ENCODE measurements at places on chromosomes 2 and 18.
A peak's percentile ranks its signal among the peaks of the same experiment; 100 is the strongest.

GRCh38 chr2:161400076-161400475, 16.0 kb upstream of the TBR1 start:
- DNase-seq = no peak

DNA sequence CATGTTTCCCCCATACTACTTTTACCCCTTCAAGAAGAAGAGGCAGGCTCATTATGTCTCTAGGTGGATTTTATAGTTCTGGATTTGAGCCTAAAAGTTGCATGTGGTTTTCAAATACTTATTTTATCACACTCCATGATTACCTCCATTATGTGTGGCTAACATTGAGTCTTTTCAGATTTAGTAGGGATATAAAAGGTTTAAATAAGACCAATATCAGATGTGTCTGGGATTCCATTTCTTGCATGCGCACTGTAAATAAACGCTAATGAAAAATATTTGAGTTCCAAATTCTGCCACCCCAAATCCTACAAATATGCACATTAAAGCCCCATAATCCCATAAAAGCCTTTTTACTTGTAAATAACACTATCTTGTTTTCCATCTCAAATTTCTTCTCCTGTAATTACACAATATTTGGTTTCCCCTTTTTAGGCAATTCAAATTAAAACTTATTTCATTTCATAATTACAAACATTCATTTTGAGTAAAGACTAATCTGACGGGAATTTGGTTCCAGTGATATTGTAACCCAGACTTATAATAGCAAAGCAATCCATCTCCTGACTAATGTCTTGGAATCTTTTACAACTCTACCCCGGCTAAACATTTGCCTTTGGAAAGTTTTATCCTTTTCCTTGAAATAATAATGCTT, 600.0 kb downstream of the SLC4A3 start:
- DNase-seq = no peak

DNA sequence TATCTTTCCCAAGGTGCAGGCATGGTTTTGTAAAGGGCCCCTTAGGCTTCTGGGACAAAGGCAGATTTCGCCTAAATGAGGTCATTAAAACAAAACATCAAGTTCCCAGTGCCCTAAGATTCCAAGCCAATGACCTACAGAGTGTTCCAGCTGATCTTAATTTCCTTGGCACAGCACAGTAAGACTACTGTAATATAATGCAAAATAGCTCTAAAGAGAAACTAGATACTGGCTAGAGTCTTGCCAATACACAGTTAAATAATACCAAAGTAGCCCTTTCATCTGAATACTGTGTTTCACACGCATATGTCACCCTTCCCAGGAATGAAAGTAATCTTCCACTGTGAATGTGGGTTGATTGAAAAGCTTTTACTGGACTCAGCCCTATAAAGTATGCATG, 14.7 kb downstream of the GRB14 start:
- DNase-seq = no peak

GRCh38 chr18:23585897-23586248, 433 bp downstream of the NPC1 start:
- DNase-seq = no peak

GRCh38 chr2:193837111-193837738, 1642.5 kb upstream of the TMEFF2 start:
- DNase-seq = peak; percentile 84

DNA sequence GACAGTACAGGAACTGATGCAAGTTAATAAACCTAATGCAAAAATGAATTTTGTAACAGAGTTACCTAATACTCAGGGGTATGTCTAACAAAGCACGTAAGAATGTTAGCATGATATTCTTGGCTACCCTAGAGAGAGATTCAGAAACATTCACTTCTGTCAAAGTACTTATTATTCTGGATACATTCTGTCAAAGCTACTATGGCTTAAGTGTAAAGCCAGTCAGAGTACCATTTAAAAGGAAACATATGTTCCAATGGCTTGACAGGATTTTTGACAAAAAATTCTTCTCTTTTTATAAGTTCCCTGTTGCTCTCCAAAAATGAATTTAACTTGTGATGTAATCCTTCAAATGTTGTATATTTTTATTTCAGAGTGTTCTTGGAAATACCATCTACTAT, 85.5 kb downstream of the PIGN start:
- no peak for DNase-seq

DNA sequence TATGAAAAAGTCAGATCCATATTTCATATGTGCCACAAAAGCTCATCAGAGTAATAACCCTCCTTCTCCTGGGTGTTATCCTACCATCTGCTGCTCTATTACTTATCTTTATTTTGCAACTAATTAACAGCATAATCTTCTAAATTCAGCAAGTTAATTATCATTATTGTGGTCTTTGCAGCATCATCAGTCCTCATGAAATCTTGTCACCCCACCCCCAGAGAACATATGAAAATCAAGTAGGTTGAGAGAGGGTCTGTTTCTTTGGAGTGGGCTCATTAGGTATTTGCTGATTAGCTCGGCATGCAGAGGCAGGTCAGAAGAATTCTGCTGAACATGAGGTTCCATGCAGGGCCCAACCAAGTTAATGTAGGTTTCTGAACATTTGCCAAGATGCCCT, 64.8 kb downstream of the ATF2 start:
- no peak for DNase-seq

GRCh38 chr2:201572846-201573508, 70.3 kb downstream of the TMEM237 start:
- no peak for DNase-seq

- no peak for DNase-seq
Measured at GRCh38 chr2:134080386-134081089, 173.3 kb upstream of the MGAT5 start.

DNA sequence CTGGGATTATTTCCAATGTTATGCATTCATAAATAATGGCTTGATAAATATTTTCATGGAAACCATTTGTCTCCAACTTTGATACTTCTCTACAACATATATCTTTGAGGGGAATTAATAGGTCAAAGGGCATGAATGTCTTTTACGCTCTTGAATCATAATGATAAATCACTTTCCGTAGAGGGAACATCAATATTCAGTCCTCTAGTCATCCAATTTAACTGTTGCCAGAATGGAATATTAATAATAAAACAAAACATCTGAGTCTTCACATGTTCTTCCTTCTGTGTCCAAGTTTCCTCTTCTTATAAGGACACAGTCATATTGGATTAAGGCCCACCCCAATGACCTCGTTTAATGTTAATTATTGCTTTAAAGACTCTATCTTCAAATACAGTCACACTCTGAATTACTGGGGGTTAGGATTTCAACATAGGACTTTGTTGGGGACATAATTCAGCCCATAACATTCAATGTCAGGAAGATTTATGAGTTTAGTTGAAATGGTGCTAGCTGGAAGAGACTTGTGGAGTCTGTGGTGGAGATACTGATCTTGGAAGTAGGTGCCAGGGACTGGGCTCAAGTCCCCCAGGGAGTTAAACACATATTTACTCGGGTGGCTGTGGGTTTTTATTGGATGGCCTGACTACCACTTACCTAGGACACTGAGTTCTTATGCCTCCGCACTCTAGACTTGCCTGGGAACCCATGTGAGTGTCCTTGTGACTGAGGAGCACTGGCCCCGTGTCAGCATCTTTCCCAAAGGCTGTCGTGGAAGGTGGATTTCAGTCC, 85.0 kb upstream of the SEC11C start:
- no peak for DNase-seq

DNA sequence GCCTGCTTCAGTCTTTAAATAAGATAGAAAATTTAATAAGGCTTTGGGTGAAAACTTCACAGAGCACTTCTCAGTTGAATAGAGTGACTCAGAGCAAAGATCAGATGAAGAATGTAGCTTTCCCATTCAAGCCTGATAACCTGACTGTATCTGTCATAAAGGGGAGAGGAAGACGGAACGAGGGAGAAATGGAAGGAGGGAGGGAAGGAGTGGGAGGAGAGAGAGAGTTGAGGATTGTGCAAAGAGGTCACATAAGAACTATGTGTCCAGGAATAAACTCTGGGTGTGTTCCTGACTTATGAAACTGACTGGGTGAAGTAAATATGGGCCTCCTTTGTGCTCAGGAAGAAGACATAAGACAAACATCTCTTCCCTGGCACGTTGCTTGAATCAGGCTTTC, 385.5 kb downstream of the LPIN1 start:
- DNase-seq = no peak

GRCh38 chr2:73697606-73698005, 39.5 kb downstream of the TPRKB start:
- no peak for DNase-seq

DNA sequence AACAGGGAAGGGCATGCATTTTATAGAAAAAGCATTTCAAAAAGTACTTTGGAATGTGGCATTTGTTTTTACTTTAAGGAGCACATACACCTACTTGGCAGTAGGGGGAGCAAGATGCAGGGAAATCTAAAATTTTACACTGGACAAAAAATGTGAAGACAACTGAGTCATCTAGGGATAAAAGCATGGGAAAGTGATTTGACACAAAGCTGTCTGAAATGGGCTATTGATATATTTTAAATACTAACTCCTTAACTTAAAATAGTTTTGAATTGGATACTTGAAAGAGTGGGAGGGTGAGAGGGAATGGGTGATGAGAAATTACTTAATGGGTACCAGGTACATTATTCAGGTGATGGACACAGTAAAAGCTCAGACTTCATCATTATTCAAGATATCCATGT, 15.8 kb downstream of the TMEM200C start:
- DNase-seq = peak; percentile 32

- no peak for DNase-seq
Measured at GRCh38 chr2:3785220-3785889, 82.0 kb downstream of the DCDC2C start.

- peak; percentile 74 for DNase-seq
Measured at GRCh38 chr2:28393114-28393836, 617 bp downstream of the FOSL2 start.

DNA sequence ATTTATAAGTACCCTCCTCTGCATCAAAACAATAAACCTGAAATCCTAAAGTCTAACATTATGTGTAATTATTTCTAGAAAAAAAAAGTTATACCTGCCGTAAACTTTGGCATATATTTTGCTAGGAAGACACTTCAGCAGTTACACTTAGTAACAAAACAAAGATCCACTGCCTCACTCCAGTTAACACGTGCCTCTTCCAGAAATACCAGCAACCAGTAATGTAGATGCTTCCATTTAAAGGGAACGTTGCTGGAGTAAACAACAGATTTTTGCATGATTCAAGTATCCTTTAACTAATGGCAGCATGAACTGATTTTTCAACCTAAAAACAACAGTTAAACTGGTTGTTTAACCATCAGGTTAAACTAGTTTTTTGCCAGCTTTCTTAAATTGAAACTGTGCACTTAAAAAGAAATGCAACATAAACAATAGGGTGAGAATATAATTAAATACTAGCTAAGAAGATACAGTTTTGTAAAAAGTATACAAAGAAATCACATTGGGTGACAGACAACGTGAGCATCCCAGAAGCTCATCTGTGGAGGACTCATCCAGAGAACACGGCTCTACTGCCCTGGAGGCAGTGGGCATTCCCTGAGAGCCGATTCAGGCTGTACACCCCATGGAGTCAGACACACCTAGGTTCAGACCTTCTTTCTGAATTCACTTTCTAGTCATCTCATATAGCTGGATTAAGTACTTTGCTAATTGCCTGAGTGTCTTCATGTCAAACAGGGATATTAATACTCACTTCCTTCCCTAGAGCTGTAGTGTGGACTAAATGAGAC, 22.3 kb downstream of the MGAT4A start:
- no peak for DNase-seq

DNA sequence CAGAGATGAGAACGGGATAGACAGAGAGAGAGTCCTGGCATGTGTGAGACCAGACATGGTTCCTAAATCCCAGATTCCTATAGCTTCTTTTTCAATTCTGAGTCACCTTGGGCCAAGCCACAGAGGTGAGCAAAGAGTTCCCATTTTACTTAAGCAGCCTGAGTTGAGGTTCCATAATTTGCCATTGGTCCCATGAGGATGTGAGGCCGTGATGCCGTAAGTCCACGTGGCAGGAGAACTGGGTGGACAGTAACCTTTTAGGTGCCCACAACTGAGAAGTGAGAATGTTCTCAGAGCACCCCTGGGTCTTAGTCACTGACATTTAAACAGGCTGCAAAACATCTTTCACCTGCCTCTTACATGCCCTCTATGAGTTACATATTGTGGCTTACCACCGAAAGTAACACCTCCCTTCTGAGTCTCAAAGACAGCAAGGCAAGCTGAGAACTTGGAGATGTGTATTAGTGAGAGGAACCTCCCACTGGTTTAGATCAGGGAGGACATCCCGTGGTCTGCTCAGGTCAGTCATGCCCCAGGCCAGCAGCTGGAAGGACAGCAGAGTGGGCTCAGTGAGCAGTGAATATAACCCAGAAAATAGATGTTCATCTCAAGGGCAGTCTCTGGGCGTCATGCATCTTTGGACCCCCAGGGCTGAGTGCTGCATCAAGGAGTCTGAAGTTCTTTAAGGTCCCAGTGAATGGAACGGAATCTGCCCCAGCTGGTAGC, 127.9 kb upstream of the LGALSL start:
- no peak for DNase-seq

DNA sequence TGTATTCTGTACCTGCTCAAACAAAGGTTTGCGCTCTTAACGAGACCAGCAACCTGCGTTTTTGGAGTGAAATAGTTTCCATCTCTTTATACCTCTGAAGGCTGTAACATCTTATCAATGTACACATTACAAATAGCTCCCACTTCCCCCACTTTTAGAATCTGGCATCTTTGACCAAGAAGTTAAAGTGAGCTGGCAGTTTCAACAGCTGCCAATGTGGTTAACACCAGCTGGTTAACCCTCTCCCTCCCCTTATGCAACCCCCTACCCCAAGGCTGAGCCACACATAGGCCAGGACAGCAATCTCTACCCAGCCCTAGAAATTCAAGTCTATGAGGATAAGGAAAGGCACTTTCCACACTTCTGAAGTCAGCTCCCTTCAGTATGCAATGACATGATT, 2.2 kb upstream of the SERTAD2 start:
- DNase-seq = no peak

- DNase-seq = no peak
Measured at GRCh38 chr2:230234122-230234722, 8.7 kb downstream of the SP140 start.

- no peak for DNase-seq
Measured at GRCh38 chr2:122261911-122262310, 506.5 kb downstream of the TSN start.

GRCh38 chr18:48612917-48613316, 74.1 kb downstream of the CTIF start:
- DNase-seq = no peak
